NCI-H1105 (cell line): ENCODE measurements at places on chromosomes 3 and 15.

DNA sequence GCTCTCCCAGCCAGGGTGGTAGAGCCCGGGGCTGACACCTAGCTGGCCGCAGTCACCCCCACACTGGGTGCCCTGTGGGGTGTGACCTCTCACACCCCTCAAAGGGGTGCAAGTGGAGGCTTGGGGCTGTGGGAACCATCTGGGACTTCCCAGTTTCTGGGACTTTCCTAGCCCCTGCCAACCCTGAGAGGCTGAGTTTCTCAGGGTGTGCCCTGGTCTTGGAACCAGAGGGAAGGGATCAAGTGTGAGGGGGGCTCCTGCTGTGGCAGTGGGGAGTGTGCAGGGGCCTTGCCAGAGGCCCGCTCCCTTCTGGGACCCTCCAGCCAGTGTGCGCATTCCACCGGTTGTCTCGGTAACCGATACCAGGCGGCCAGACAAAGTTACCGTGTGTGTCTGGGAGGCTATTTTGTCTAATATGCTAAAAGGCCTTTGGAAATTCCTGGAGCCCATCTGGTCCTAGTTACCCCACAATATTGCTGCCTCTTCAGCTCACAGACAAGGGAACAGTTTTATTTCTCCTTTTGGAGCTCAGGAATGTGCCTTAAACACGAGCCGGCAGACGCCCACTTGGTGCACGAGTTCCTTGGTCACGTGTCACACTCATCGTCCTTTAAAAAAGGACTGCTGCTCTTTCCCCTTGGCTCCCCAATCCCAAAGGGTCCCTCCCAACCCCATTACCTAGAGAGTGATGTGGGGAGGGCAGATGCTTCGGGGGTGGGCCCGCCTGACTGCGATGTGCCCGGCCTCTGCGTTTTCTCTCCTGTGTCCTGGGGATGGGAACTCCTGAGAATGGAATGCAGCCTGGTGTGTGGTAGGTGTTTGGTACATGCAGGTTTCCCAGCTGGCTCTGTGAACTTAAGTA, 33.2 kb downstream of the HDAC11 start:
- DNase-seq = no peak

DNA sequence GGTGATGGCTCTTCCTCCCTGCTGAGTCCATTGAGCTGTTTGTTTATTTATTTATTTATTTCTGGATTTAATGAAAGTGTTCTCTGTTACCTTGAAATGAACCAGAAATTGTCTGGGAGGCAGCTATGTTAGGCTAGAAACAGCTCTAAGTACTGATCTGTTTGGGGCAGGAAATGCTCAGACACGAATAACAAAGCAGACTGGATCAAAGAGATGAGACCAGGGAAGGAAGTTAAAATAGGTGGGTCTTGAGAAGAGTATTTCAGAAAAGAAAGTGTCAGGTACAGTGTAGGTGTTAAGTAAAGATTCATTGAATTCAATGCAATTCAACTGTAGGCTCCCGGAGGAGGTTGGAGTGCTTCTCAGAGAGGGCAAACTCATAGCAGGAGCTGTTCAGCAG, 173.3 kb downstream of the IL20RB start:
- DNase-seq = no peak

- DNase-seq = no peak
These were observed 115.9 kb downstream of the TOP2B start for GRCh38 chr3:25548836-25549235.

DNA sequence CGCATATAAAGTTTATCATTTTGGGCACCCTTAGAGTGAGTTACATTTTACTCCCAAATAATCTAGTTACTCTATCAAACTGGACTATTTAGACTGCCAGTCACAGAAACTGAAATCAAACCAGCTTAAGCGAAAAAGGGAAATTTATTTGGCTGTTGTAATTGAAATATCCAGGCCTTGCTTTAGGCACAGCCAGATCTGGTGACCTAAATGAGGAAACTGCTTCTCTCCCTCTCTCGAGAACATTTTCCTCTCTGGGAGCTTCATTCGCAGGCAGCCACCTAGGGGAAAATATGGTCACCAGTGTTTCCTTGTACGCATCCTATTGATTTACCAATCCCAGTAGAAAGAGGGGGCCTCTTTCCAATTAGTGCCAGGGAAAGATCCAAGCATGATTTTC, 175.3 kb upstream of the MITF start:
- DNase-seq = no peak
